ENCODE measurements at places on chromosomes 3 and 15.

DNA sequence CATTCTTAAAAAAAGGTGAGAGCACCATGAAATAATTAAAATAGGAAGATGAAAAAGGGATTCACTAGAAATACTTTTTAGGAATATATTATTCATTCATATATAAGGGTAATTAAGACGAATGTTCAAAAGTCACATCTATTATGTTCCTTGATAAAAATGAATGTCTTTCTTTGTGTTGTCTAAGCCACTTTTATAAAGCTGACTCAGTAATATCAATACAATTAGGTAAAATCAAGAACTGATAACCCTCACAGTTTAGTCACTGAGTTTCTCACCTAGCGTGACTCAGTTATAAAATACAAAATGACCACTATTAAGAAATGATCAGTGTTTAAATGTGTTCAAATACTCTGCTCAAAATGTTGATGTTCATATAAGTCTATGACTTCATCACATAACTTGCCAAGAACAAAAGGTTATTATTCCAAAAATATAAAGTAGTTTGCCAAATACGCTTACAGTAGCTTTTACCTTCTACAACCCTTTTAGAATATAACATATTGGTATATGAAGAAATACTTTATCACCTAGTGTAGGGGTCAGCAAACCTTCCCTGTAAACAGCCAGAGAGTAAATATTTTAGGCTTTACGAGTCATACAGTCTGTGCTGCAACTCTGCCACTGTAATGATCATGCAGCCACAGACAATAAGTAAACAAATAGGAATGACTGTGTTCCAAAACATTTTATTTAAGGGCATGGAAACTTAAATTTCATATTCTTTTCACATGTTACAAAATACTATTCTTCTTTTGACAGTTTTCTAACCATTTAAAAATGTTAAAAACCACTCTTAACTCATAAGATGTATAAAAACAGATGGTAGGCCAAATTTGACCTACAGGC lies 369.8 kb downstream of the TBC1D5 start:
- no peak for DNase-seq

GRCh38 chr3:54962200-54962599 lies 34.3 kb upstream of the LRTM1 start:
- no peak for DNase-seq

DNA sequence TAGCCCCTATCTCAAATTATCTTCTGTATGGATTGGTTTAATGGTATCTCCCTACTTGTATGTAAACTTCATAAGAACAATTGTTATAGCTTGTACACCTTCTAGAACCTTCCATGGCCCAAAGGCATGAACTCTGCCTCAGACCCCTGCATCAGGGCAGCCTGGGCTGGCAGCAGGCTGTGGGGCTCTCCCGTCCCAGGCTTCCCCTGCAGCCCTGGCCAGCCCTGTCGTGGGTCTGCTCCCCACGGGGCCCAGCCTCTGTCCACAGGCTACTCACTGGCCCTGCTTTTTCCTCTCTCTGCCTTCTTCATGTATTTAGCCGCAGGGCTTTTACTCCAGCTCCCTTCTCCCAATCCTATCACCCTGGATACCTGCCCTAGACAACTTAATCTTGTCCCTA lies 4.4 kb downstream of the SCN5A start:
- DNase-seq = no peak

DNA sequence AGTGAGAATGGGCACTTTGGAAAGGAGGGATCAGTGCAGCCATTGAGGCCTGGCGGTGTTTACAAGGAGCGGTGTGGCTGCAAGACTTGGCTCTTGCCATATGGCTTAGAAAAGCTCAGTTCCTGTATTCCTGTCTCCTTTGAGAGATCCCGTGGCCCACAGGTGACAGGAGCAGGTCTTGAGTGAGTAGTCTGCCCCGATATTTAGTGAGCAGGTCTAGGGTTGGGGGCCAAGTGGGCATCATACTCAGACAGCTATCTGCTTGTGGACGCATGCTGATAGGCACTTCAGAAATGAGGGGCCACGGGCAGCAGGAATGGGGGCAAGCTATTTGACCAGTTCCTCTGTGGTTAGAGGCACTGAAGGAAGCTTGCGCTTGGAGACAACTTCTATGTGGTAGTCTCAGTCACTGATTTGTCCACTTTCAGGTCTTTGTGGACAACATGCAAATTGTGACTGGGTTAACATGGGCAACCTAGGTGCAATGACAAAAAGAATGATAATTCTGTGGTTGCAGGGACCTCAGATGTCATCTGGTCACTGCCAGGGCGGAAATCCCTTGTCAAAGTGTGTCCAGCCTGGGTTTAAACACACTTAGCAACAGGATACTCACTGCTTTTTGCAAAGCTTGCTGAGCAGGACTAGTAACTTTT lies 1.1 kb downstream of the TMED3 start:
- no peak for DNase-seq

DNA sequence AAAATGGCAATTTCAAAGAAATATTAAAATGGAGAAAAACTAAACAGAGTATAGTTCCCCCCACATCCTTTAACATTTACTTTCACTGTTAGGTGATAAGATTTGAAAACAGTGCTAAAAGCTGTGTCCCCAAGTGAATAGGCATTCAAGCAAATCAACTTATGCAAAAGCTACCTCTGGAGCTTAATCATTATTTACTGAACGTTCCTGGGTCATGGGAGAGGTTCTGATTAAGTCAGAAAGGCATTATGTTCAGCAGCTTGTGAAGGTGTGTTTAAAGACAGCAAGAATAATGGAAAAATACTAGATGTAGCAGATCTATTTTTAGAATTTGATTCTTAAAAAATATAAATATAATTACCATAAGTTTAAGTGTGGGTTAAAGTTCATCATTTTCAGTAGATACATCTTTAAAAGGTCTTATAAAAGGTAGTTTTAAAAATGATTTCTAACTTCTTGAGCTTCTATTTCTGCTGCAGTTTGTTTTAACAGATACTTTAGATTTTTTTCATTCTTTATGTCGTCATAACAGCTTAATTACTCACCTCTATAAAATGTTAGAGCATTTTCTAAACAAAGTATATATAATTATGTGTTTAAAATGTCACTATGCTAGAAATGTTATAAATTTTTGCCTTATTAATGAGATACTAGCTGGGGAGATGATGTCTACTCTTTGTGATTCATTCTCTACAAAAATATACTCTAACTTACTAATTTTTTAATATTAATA lies 127.9 kb downstream of the MITF start:
- DNase-seq = no peak

DNA sequence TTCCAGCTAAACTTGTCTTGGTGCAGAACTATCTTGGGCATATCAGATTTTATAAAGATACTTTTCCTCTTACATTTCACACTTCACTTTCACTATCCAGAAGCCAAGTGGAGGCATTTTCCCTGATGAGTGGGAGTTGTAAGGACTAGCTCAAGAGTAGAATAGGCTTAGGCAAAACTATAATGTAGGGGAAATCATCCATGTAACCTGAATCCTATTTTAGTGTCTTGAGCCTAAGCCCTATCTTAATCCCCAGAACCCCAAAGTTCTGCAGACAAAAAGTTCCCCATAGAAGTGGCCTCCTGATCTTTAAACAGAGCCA lies 42.2 kb upstream of the CD47 start:
- DNase-seq = no peak

DNA sequence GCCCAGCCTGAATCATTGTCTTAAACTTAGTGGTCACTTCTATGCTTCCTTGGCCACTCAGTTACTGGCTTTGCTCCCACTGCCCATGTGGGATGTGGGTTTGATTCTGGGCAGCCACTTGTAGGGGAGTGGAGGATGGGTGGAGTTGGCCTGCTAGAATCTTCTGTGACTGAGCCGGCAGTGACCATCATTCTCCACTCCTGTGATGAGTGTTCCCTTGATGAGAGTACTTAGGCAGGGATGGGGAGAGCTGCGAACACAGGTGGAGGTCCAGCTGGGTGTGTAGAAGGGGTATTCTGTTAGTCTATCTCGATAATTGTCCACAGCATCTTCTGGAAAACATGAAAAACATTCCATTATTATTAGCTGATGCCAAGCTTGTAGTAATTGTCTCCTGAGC lies 8.0 kb downstream of the TM6SF1 start:
- no peak for DNase-seq

DNA sequence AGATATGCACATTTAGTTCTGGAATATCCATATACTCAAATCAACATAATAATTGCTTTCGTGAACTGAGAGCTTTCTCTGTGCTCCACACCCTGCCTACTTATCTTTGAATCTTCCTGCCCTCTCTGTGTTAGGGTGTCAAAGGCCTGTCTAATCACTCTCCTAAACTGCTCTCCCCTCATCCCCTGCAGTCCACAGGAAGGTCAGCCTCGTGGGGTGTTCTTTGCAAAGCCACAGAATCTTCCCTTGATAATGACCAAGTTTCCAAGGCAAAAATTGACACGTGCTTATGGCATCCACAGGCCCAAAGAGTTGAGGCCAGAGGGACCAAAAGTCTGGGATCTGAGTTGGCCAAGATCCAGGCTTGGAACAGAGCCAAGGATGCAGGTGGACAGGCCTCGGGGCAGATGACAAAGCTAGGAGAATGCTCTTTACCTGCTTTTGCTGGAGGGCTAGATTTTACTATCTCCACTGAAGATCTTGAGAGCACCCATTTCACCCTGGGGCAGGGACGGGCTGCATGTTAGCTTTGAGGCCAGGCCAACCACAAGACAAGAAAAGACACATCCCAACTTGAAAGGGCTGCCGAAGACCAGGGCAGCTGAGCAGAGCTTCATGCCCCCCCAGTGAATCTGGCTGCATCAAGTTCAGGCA lies 20.4 kb downstream of the BHLHE40 start:
- no peak for DNase-seq

- DNase-seq = no peak
Observed at GRCh38 chr3:175346573-175347356, 487.6 kb downstream of the NAALADL2 start.

DNA sequence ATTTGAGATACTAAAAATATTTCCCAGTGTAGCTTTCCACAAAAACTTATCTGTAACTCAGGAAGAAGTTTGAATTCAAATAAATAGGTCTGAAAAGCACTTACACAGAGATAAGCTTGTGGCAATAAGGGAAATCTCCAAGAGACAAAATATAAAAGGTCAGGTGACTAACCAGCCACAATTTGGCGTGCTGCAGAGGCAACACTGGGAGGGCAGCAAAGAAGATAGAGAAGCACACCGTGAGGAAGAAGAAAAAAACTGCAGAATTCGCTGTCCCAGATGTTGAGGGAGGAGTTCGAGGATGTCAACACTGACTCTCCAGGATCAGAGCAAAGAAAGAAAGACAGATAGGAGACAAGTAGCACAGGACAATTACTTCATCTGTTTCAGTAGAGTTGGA lies 204.4 kb downstream of the FMN1 start:
- DNase-seq = no peak

- no peak for DNase-seq
Observed at GRCh38 chr3:135736740-135737139, 228.8 kb upstream of the PPP2R3A start.

DNA sequence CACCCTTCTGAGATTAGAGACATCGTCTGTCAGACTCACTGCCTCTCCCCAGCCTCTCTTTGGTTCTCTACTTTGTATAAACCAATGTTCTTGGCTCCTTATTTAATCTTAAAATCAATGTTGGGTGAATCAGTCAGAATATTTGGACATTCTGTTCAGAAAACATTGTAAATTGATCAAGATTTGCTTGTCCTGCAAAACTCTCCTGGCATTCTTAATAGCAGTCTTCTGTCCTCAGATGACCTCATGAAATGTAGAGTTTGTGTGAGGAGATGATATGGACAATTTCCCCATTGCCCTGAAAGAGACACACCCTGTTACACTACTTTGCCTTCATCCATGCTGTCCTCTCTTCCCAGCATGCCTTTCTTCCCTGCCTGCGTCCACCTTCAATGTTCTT lies 33.6 kb downstream of the CD200R1L start:
- DNase-seq = no peak

DNA sequence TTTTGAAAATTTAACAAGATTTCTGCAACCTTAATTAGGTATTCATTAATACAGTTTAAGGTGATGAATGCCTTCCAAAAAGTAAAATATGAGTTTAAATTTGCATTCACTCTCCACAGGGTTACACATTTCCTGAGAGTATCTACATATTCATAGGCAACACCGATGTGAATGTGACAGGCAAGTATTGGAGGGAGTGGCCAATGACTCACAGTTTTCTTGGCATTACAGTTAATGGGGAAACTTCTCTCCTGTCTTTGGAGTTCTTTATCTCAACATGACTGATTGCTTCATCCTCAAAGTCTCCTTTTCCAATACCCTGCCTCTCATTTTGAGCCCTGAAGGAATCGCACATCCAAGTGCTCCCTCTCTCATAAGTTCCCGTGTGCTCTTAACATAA lies 181.9 kb upstream of the CHL1 start:
- no peak for DNase-seq

GRCh38 chr3:118406562-118406961 lies 628.1 kb downstream of the IGSF11 start:
- DNase-seq = no peak

DNA sequence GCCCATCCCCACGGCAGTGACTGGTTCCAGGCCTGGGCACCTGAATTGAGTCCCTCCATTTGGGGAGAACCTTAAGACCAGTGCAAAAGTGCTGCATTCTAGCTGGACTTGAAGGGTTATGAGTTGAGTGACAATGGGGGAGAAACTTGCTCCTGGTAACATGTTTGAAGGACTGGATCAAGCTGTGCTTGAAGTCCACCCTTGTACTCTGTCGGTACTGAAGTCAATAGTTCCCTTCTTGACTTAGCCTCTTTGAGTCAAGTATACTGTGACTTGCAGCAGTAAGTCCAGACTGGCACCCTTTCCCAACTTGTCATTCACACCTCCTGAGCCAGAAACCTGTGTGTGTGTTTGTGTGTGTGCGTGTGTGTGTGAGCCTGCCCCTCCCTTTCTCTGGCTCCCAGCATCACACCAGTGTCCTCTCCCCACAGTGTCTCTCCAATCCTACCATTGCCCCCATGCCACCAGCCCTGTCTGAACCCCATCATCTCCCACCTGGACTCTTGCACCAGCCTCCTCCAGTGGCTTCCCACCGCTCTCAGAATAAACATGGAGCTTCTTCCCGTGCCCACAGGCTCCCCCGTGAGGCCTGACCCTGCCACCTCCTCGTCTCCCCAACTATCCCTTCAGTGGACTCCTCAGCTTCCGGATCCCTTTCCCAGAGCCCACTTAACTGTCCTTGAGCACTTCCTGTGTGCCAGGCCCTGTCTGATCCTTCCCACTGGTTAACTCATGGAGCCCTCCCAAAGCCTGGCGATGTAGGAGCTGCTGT lies 10.2 kb upstream of the FBLN2 start:
- no peak for DNase-seq

DNA sequence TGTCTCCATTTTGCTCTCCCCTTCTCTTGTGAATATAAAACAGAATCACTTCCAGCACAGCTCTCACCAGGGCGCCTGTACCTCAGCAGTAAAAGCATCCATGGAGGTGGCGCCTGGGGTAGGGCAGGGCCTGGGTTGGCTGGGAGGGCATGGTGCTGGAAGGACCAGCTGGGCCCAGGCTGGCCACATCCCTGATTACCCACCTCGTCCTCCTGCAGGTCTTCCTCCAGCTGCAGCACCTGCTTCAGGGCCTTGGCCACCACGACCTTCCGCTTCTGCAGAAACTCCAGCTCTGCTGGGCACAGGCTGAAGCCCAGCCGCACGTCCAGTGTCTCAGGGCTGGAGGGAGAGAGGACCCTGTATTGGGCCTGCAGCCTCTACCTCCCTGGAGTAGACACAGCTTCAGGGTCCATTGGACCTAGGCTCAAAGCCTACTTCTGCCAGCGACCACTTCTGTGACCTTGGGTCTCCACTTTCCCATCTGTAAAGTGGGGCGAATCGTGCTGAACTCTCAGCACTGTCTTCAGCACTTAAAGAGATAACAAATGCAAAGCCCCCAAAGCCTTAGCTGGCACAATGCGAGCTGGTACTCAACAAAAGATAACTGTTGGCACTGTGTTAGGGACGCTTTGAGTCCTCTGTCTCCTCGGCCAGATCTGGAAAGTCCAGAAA lies 23.8 kb downstream of the PLA2G4E start:
- no peak for DNase-seq

GRCh38 chr3:54628888-54629441 lies 298.9 kb downstream of the LRTM1 start:
- DNase-seq = no peak
